Omental fat pad (tissue), 4 donors: ENCODE measurements at places on chromosomes 16 and 17.

- no peak for DNase-seq
These were observed 6.1 kb upstream of the SPN start for GRCh38 chr16:29656688-29657523.

DNA sequence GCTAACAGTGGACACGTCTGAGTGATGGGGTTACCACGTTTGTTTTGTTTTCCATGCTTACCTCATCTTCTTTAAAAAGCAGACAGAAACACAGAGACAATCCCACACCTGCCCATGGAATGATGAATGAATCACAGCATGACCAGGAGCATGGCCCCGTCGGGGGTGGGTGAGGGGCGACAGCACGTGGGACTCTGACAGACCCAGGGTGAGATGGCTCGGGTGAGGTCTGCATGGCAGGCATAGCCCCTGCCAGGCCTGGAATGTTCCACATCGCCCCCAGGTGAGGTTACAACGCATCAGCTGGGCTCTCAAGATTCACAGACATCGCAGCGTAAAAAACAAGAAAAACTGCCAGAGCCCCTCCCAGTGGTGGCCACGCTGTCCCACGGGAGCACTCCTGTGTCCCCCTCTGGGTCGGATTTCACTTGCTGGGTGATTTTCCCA, 18.1 kb downstream of the SLC7A5 start:
- no peak for DNase-seq

- no peak for DNase-seq
These were observed 20.8 kb downstream of the TRPV2 start for GRCh38 chr17:16435925-16436886.

DNA sequence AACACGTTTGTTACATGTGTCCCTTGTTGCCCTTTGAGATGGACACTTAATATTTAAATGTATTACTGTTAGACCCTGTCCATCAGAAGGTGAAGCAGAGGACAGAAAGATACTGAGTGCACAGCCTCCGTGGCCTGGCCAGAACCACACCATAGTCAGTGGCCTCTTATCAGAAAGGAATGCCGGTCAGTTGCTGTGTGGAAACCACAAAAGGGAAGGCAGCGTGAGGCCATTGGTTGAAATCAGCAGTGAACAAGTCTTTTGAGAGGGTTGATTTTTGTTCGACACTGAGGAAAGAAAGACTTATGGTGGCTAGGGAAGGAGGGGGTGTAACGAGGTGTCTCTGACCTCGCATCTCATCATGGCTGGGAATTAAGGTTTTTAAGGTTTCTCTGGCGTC, 85.4 kb upstream of the CLEC18A start:
- DNase-seq = no peak

GRCh38 chr16:2296661-2297505, 29.0 kb upstream of the RNPS1 start:
- DNase-seq = no peak

- DNase-seq = no peak
These were observed 2.5 kb downstream of the TTLL6 start for GRCh38 chr17:48814504-48814903.

DNA sequence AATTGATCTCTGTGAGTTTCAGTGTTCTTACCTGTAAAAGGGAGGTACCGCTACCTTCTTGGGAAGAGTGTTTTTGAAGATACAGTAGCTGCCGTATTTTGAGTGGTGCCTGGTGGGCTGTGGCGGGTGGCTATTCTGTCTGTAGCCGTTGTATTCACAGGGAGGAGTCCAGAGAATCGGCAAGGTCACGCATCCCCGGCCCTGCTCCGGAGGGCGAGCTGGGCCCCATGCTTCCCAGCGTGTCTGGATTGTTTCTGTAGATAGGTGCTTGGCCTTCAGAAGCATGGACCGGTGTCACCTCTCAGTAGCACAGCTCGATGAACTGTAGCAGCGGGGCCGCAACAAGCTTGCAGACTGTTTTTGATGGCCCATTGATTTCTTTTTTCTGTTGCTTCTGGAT, 295.6 kb downstream of the CPPED1 start:
- no peak for DNase-seq

GRCh38 chr17:65085397-65085796, 28.9 kb upstream of the GNA13 start:
- DNase-seq = no peak

DNA sequence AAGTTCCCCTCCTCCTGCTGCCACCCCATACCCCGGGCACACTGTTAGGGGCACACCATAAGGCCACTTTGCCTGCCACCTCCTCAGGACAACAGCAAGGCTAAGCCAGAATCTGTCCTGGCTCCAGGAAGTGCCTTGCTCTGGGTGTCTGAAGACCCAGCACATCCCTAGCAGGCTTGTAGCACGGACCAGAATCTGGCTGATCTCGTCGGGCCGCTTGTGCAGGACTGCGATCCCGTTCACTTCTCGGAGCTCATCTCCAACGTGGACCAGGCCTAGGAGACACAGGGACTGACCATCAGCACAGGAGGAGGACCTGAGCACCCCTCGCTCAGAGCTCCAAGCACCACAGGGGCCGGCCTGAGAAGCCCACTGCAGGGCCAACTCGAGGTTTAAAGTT, 7.4 kb downstream of the MPP3 start:
- no peak for DNase-seq

DNA sequence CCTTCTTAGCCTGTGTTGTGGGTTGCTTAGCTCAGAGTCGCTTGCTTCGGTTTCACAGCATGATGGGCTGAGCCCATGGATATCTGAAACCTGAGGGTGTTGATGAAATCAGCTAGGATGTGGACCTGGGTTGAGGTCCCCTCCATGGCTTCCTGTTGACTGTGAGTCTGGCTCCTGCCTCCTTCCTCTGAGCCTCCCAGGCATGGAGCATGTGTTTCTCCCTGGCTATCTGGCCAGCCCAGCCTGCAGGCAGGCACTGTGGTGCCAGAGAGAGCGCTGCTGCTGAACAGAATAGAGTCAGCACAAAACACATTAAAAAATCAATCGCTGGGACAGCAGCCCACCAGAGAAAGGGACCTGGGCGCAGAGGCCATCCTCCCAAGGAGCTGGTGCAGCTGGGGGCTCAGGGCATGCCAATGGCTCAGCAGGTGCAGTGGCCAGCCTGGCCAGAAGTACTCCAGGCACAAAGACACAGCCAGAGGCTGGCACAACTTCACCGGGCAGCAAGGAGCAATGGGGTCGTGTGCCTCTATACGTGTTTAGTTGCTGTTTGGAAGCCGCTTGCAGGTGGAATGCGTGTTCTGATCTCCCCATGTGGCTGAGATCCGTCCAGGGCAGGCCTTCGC, 28.3 kb upstream of the GPRC5C start:
- no peak for DNase-seq

GRCh38 chr16:75060723-75061122, 55.9 kb downstream of the LDHD start:
- DNase-seq = no peak

DNA sequence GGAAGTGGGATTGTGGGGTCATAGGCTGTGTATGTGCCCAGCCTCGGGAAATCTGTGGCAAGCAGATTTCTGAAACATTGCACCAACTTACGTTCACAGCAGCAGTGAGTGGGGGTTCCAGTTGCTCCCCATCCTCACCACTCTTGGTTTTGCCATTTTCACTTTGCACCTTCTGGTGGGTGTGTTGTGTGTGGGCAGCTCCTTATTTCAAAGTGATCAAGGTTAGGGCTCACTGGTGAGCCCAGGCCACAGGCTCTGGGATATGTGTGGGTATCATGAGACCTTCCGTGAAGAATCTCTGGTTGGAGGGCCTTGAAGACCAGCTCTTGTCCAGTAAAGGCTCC, 29.5 kb upstream of the PRM1 start:
- no peak for DNase-seq

- DNase-seq = no peak
These were observed 814 bp upstream of the RUNDC3A start for GRCh38 chr17:44307387-44308186.

DNA sequence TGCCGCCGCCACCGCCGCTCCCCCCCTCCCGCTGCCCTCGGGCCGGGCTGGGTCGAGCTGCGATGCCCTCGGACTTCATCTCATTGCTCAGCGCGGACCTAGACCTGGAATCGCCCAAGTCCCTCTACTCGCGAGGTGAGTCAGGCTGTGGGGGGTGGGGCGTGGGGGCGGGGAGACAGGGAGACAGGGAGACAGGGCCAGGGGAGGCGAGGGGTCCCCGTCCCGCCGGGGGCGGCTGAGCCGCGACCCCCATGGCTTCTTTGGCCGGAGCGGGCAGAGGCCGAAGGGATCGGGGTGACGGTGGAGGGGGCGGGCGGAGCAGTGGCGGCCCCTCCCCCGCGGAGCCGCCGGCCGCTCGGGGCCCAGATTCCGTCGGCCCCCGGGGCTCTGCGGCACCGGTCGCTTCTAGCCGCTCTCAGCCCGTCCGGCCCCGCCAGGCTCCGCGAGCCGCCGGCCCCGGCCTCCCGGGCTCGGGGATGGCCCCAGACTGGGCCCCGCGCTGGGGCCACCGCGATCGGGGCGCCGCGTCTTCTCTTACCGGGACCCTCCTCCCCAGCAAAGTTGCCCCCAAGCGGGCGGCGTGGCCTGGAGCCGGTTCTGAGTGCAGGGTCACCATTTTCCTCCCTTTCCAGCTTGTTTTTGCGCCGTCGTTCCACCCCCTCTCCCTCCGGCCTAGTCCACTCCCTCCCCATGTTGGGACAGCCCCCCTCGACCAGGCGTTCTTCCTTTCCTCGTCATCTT, 644 bp downstream of the NFAT5 start:
- peak; percentile 31 for DNase-seq

- DNase-seq = no peak
These were observed 8.1 kb downstream of the MYOCD start for GRCh38 chr17:12673788-12674187.

DNA sequence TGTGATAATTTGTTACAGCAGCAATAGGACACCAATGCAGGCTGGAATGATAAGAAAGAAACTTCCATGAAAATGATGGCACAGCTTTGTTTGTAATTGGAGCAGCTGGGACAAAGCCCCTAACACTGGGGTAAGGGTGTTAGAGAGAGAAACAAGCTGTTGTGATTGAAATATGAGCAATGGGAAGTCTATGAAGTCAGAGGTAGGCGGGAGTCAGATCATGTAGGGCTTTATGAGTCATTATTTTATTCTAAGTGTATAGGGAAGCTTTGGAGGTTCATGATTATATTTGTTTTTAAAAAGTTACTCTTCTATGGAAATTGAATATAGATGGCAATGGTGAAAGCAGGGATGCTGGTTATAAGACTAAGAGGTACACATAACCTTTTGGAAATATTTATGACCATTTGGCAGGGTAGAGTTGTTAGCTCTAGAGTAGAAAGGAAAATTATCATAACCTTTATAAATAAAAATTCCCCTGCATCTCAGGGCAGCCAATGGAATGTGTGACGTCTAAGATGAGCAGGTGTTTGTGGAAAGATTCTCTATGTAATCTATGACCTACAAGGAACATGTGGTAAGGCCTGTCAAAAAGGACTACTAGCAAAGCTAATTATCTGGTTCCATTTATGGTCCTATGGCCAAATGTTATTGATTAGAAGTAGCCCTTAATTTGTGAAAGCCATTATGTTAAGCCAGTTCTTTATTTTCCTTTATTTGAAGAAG, 85.6 kb downstream of the KCNJ2 start:
- DNase-seq = no peak

GRCh38 chr16:12559714-12560113, 244.0 kb downstream of the CPPED1 start:
- DNase-seq = no peak

- no peak for DNase-seq
These were observed 7.8 kb downstream of the HNF1B start for GRCh38 chr17:37737081-37737480.

DNA sequence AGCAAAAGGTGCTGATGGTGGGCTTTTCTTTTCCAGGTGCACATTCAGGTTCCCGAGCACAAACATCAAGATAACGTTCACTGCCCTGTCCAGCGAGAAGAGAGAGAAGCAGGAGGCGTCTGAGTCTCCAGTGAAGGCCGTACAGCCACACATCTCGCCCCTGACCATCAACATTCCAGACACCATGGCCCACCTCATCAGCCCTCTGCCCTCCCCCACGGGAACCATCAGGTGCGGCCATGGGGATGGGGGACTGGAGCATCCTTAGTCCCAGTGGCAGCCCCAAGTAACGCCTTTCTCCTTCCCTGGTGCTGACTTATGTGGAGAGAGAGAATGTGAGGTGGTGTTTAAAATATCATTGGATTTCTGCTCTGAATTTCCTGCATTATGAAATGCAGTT, 43.8 kb downstream of the FOXK2 start:
- no peak for DNase-seq

GRCh38 chr16:89330177-89330856, 112.8 kb downstream of the ZNF778 start:
- DNase-seq = no peak

DNA sequence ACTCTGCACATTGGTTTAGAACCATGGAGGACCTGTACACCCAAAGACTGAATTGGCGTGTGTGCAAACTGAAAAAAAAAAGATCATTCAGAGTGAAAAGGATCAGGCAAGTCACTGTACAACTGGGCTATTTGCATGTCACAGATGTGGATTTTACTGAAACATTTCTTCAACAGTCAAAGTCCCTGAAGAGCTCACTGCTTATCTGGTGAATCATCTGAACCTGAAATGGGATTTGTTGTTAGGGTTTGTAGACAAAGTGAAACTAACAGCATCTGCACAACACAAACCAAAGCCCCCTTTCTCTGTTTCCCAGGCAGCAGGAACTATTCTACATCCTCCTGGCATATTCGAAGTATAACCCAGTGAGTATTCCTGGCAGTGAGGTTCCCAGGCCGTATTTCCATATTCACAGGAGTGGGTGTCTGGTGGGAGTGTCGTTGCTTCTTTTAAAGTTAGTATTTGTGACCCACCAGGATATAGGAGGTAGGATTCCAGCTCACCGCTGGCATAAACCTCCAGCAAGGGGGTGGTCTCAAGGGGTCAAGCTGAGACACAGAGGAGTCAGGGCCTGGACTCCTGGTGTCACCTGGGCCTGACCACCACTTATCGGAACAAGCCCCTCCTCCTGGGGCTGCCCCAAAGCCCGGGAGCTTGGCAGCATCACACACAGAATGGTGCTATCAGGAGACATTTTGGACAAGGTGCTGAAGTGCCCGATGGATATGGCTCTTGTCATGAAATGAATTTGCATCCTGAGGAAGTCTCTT, 80.9 kb downstream of the GOSR1 start:
- DNase-seq = no peak

DNA sequence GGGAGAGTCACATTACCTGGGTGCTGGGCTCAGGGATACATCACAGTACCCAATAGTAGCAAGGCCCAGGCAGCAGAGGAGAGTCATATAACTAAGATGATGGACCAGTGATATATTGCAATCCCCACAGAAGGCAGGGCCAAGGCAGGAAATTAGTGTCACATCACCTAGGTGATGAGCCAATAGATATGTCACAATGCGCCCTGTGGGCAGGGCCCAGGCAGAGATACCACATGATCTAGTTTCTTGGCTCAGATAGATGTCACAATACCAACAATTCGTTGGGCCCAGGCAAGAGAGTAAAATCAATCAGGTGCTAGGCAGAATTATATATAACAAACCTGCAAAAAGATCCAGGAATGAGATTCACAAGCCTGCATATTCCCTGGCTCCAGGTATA, 2111.5 kb downstream of the TP53TG3F start:
- DNase-seq = no peak

- DNase-seq = no peak
These were observed 644 bp upstream of the RHOT1 start for GRCh38 chr17:32141679-32142037.

GRCh38 chr16:75227361-75228142, 8.8 kb downstream of the CTRB1 start:
- DNase-seq = no peak

GRCh38 chr16:82460766-82461165, 166.0 kb upstream of the CDH13 start:
- no peak for DNase-seq

- DNase-seq = no peak
These were observed 201.7 kb downstream of the CDRT15L2 start for GRCh38 chr17:20781260-20781659.
